ENCODE measurements at places on chromosomes 1 and 21. TPM values are rescaled to one million over a fixed set of nuclear protein-coding genes. Genes with fewer than 3 reads are reported as not detected.

ANKRD45 gene
- 0.60 TPM for total RNA-seq

GRCh38 chr1:230536641-230537155, 105.6 kb upstream of the COG2 start:
- DNase-seq: no peak

DNA sequence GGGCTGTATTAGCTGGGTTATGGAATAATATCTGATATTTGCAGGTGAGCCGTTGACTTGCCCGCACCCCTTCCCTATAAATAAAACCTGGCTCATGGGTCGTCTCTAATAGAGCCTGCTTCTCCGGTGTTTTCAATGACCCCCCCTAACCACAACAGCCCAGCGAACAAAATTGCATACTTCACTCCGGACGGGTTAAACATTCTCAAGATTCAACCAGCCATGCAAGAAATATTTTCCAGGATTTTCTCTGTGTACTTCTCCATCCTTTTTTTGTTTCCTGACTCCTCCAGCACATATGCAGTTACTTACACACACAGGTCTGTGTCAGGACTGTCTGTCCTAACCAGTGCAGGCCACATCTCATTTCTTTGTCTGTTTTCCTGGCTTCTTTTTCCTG, 267.7 kb downstream of the ZNF648 start:
- DNase-seq: no peak

- DNase-seq: no peak
Observed at GRCh38 chr1:58983162-58983561, 199.3 kb upstream of the JUN start.

- DNase-seq: no peak
Observed at GRCh38 chr1:220119043-220119512, 25.1 kb downstream of the IARS2 start.

Data from mesothelial cell of epicardium (in vitro differentiated cells).